IPS-NIHi11 (cell line): ENCODE measurements at places on chromosomes 6 and 20.

DNA sequence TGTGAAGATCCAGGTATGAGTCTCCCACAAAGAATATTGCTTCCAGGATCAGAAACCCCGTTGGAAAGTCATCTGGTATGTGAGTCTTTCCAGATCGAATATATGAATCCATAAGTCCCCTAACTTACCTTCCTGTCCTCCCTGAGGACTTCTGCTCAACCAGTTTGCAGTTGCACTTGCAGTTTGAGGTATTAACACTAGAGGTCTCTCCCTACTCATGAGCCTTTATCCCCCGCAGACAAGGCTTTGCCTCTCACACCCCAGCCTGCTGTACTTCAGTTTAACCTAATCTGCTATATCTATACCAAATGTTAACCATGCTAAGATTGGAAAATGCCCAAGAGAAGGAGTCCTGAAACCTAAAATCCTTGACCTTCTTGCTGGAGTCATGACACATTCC lies 135.3 kb upstream of the DEFB112 start:
- DNase-seq: peak; percentile 52

DNA sequence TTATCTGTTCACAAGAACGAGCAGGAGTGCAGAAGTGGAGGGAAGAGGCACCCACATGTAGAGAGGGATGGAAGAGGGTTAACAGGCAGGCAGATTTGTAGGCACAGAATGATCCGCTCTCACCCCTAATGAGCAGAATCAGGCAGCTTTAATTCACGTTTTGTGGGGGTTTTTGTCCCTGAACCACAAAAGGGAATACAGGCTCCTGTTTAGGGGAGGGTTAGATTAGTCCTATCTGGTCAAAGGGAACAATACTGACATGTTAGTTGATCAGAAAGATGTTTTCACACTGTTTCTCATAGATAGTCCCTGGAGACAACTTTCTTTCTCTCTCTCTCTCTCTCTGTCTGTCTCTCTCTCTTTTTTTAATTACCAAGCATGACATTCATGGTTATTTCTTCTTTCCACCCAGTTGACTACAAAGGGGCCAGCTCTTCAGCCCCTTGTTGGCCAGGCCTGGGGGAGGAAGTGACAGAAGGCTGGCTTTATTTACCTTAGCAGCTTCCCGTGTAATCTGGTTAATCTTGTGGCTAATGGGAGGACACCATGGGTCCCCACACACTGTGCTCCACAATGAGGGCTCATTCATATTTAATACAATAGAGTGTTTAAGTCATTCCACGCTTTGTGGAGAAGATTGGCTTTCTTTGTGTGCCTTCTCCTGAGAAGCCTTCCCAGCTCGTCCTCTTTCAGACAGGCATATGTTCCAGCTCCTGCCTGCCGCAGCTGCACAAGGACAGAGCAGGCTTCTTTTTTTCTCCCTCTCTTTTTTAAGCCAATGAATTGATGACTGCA lies 958.8 kb downstream of the TFAP2A start:
- peak; percentile 29 for DNase-seq

DNA sequence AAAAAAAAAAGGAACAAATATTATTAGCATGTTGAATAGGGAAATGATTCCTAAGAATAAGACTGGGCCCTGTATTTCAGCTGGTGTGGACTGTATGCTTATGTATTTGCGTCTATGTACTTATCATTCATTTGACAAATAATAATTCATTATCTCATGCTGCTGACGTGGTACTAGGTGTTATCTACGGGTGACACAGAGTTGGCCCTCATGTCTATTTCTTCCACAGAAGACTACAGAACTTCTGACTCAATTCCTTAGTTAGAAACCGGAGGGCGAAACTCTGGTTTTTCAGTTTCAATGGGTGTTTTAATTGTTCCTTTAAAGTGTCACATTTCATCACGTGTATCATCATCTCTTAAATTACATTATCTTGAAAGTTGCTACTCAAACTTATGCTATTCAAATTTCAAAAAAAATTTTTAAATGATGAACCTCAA lies 305.9 kb downstream of the CLIC5 start:
- no peak for DNase-seq

- DNase-seq: no peak
Measured at GRCh38 chr20:48739395-48740291, 88.2 kb downstream of the PREX1 start.
